ENCODE measurements at places on chromosomes 2 and 18.

- DNase-seq, result no peak
These were observed 105.5 kb downstream of the BCL11A start for GRCh38 chr2:60447943-60448342.

DNA sequence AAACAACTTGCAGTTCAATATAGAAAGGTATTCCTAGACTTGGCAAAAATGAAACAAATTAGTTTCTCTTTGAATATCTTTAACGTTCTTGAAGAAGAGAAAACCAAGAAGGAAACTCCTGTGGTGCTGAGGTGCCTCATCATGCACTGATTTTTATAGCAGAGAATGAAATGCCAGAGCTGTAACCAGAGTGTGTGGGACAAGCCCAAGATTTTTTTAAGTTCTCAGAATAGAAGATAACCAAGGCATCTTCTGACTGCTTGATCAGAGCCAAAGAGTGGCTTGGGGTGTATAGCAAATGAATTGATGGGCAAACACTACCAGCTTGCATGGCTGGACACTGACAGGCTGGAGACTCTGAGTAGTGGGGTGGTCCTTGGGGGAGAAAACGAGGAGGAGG, 7.9 kb downstream of the FHOD3 start:
- no peak for DNase-seq

GRCh38 chr2:103959174-103960128, 894.5 kb upstream of the POU3F3 start:
- DNase-seq, result peak; percentile 62

GRCh38 chr2:37847792-37848191, 77.3 kb upstream of the RMDN2 start:
- DNase-seq, result no peak

GRCh38 chr2:636641-637405, 40.4 kb downstream of the TMEM18 start:
- DNase-seq, result peak; percentile 13

- no peak for DNase-seq
These were observed 124.6 kb downstream of the TMEFF2 start for GRCh38 chr2:192070099-192070498.
